ENCODE measurements at places on chromosomes 12 and 14. TPM values are rescaled to one million over a fixed set of nuclear protein-coding genes. Genes with fewer than 3 reads are reported as not detected.

The PLEKHG7 gene
- not detected for total RNA-seq

The ATP5F1B gene
- total RNA-seq: 519 TPM

The DPY19L2 gene
- total RNA-seq: 16.4 TPM

The FOXM1 gene
- 24.3 TPM for total RNA-seq

The FOXN4 gene
- not detected for total RNA-seq

DNA sequence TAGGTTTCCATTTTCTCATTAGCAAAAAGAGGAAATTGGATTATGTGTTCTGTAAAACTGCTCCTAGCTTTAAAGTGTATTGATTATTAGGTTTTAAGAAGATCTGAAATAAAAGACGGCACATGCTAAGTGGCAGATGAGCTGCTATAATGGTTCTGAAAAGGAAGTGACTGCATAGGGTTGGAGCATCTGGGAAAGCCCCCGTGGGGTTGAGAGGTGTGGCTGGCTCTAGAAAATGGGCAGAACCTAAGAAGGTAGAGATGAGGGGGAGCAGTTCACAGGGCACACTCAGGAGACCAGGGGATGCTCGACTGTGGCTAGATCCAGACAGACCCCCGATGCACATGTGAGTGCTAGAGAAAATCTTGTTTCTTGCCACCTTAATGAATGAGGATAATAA lies 1.9 kb downstream of the IFNG-AS1 start:
- H3K27me3 ChIP-seq: peaks cover 2% of the 10 kb centered on the region
- no peaks in the 10 kb centered on the region for H3K36me3 ChIP-seq
- H3K27ac ChIP-seq: no peak overlapping the region
- DNase-seq: no peak
- no peak overlapping the region for H3K4me3 ChIP-seq
- peaks cover 8% of the 10 kb centered on the region for H3K4me1 ChIP-seq

DNA sequence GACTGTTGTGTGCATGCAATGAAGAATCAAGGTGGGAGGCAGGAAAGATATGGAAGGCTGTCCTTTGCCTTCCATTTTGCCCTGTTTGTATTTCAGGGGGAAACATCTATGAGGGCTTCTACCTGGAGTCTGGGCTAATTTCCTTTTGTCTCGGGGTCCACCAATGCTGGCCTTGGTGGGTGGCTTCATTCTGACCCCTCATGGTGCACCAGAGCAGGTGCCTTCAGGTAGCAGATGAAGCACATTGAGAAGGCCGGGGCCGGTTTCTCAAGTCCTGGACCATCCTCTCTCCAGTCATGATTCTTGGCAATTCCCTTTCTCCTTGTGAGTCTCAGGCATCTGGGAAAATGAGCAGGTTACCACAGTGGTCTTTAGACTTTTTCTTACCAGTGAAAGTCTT lies 47.2 kb downstream of the RPH3A start:
- H3K27me3 ChIP-seq: no peaks in the 10 kb centered on the region
- peak overlapping the region; percentile 40 for H3K27ac ChIP-seq

DNA sequence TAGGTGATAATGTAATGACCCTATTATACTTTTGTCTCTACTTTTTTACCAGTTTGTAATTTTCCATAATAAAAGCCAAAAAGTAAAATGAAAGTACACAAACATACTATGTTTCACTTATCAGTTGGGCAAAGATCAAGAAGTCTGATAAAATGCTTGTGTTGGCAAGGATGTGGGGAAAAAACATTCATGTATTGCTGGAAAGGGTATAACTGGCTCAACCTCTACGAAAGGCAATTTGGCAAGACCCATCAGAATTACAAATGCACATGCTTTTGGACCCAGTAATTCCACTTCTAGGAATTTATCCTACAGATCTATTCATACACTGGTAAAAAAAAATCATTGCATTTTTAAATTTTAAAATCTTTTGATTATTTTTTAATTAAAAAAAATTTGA lies 68.0 kb downstream of the SPTB start:
- no peaks in the 10 kb centered on the region for H3K4me1 ChIP-seq
- no peaks in the 10 kb centered on the region for H3K27me3 ChIP-seq
- no peaks in the 10 kb centered on the region for H3K36me3 ChIP-seq
- H3K27ac ChIP-seq: no peak overlapping the region
- DNase-seq: no peak
- no peak overlapping the region for H3K4me3 ChIP-seq

DNA sequence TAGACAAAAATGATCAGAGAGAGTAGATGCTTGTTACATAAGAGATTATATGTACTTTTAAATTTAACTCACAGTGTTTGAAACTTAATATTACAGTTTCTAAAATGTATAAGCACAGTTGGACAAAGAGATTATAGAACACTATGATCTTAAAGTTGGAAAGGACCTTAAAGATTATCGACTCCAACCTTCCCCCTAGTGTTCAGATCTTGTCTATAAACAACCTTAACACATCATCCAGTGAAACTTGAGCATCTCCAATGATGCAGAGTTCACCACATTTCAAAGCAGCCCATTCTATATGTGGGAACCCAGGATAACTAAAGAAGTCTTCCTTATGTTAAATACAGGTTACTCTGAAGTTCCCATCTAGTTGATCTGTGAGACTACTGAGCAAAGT lies 480.8 kb downstream of the RMST start:
- H3K27me3 ChIP-seq: no peaks in the 10 kb centered on the region
- no peaks in the 10 kb centered on the region for H3K4me1 ChIP-seq
- H3K4me3 ChIP-seq: no peak overlapping the region

DNA sequence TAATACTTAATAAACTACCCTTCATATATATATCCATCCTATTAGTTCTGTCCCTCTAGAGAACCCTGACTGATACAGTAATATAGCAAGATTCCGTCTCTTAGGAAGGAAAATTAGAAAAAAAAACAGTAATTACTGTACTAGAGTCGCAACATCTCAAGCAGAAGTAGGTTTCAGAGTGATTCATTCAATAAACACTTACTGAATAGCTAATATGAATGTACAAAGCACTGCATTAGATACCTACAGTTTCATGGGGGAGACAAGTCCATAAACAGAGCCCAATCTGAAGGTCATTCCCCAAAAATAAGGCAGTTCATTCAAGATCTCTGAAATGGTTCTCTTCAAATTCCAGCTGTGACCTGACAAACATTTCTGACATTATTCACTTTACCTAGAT lies 9.9 kb downstream of the CERS5 start:
- no peaks in the 10 kb centered on the region for H3K27me3 ChIP-seq
- H3K4me3 ChIP-seq: no peak overlapping the region
- no peak for DNase-seq
- H3K4me1 ChIP-seq: no peaks in the 10 kb centered on the region

Data from endothelial cell (in vitro differentiated cells).